ENCODE measurements at places on chromosomes 1 and 21. TPM values are rescaled to one million over a fixed set of nuclear protein-coding genes. Genes with fewer than 3 reads are reported as not detected.

CATSPERE gene
- 10.4 TPM for total RNA-seq

B3GALT5 gene
- 2.8 TPM for total RNA-seq

CCSAP gene
- 4.1 TPM for total RNA-seq

CORT gene
- 0.62 TPM for total RNA-seq

PADI1 gene
- not detected for total RNA-seq

PTCH2 gene
- total RNA-seq, result 36.8 TPM

SNAPIN gene
- 57.4 TPM for total RNA-seq

IGSF9 gene
- total RNA-seq, result 4.8 TPM

LRRN2 gene
- 27.4 TPM for total RNA-seq

B3GALT2 gene
- 1.1 TPM for total RNA-seq

CCDC181 gene
- total RNA-seq, result 14.2 TPM

TRNP1 gene
- total RNA-seq, result 7.7 TPM

COL24A1 gene
- total RNA-seq, result 1.8 TPM

ABCG1 gene
- 4.6 TPM for total RNA-seq

HTR1D gene
- total RNA-seq, result not detected

ETV3L gene
- total RNA-seq, result 0.16 TPM

TSACC gene
- 354 TPM for total RNA-seq

TMEM125 gene
- total RNA-seq, result 2.0 TPM

PGBD2 gene
- total RNA-seq, result 12.2 TPM

OR2T35 gene
- total RNA-seq, result not detected

ZBTB8A gene
- total RNA-seq, result 10.6 TPM

ITLN2 gene
- total RNA-seq, result 6.4 TPM

TNFAIP8L2 gene
- total RNA-seq, result 0.55 TPM

CR1 gene
- total RNA-seq, result 0.47 TPM

C8A gene
- total RNA-seq, result not detected

CCDC27 gene
- 18.3 TPM for total RNA-seq

CCDC17 gene
- 5.0 TPM for total RNA-seq

PSEN2 gene
- total RNA-seq, result 107 TPM

RNF186 gene
- total RNA-seq, result not detected

KCNT2 gene
- total RNA-seq, result 3.2 TPM

RRP1B gene
- total RNA-seq, result 48.6 TPM

C1orf87 gene
- total RNA-seq, result 6.2 TPM

TSPEAR gene
- total RNA-seq, result 0.55 TPM

GSTM5 gene
- total RNA-seq, result 5.5 TPM

FAM177B gene
- total RNA-seq, result 2.3 TPM

NTMT2 gene
- total RNA-seq, result not detected

S100A3 gene
- not detected for total RNA-seq

OR4F16 gene
- total RNA-seq, result 0.93 TPM

CLDN19 gene
- 0.24 TPM for total RNA-seq

KMO gene
- total RNA-seq, result 0.39 TPM

SLC1A7 gene
- 1.2 TPM for total RNA-seq

RIMKLA gene
- 2.6 TPM for total RNA-seq

FCRLB gene
- 0.68 TPM for total RNA-seq

TNFSF18 gene
- total RNA-seq, result 0.43 TPM

ALPL gene
- 22.2 TPM for total RNA-seq

NUP133 gene
- total RNA-seq, result 46.5 TPM

SPATC1L gene
- total RNA-seq, result 75.6 TPM

NTNG1 gene
- total RNA-seq, result 2.2 TPM

TEX38 gene
- 362 TPM for total RNA-seq

RIIAD1 gene
- total RNA-seq, result 30.2 TPM

F13B gene
- total RNA-seq, result 0.31 TPM

All from testis (tissue), 5 donors.